ENCODE measurements at places on chromosomes 6 and 20. TPM values are rescaled to one million over a fixed set of nuclear protein-coding genes. Genes with fewer than 3 reads are reported as not detected.

DNA sequence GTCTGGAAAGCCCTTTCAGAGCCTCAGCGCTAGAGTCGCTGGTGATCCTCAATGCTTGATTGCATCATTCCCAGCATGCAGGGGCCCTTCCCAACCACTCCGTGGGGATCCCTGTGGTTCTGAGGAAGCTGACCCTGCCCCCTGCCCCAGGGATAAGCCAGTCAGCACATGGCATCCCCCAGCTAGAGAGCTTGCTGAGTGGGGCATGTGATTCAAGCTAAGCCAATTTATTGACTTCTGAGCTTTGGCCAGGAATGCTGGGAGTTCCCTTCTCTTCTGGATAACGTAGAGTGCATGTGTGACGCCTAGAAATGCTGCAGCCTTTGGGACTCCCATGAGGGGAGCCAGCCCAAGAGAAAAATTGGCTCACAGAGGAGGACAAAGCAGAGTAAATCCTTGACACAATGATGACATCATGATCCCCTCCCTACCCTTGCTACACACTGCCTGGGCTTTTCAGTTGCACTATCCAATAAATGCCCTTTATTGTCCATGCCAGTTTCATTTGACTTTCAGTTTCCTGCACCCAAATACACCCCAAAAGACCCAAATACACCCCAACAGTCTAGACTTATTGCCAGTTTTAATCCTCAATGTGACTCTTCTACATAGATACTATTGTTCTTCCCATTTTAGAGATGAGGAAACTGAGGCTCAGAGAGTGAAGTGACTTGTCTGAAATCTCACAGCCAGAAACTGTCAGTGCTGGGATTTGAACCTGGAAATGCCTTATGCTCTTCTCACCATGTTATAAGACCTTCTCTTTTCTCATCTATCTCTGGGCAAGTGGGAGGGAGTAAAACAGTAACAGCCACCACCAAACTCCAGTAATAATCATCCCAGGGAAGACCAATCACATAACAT, 34.3 kb downstream of the KCNB1 start:
- DNase-seq, result no peak

DNA sequence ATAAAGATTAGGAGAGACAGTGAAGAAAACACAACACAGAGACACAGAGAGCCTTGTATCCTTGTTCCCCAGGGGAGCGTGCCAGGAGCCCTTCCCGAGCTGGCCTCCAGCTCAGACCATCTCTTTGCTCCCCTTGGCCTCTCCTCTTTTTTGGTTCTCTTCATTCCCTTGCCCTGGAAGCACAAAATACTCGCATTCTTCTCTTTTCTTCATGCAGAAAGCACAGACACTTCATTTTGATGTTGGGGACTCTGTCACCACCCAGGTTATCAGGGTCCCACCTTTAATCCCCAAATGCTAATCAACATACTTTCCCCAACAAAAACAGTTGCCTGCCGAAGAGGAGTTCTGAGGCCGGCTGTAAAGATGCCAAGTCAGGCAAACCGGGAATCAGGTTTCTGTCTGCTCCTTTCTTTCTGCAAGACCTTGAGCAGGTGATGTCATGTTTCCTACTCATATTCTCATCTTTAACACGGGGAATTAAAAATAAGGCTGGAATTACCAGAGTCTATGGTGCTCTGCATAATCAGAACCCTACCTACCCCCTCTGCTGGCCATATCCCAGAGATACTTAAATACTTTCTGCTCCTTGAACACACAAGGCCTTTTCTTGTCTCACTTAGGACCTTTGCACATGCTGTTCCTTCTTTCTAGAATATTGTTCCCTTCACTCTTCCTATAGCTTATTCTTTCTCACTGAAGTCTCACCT, 21.7 kb downstream of the TGM6 start:
- no peak for DNase-seq

GRCh38 chr6:14182916-14183315, 65.3 kb downstream of the CD83 start:
- DNase-seq, result no peak

Gene ADGRF5
- total RNA-seq, result 0.37 TPM

DNA sequence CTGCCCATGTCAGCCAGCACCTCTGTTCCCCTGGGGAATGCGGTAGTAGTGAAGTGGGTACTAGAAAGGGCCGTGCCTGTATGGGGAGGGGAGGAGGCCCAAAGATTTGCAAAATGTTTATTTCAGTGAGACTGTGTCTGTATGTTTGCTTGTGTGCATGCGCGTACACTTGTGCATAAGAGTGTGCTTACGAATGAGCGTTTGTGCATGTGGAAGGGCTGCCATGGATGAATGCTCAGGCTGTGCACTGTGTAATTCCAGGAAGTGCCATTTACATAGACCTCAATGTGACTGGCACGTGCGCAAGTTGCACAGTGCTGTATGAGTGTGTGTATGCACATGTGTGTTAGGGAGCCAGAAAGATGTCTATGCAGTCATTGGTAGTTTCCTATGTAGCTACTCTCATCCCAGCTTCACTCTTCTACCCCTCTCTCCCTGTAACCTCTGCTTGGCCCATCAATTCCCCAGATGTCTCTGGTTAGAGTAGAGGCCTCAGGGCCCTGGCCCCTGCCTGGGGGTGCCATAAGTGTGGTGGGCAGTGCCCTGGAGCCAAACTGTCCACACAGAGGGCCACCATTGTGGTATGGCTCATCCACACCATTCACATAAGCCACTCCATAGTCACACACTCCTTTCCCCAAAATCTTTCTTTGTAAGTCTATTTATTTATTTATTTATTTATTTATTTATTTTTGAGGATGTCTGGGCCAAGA, 26.8 kb upstream of the SLC22A7 start:
- no peak for DNase-seq

DNA sequence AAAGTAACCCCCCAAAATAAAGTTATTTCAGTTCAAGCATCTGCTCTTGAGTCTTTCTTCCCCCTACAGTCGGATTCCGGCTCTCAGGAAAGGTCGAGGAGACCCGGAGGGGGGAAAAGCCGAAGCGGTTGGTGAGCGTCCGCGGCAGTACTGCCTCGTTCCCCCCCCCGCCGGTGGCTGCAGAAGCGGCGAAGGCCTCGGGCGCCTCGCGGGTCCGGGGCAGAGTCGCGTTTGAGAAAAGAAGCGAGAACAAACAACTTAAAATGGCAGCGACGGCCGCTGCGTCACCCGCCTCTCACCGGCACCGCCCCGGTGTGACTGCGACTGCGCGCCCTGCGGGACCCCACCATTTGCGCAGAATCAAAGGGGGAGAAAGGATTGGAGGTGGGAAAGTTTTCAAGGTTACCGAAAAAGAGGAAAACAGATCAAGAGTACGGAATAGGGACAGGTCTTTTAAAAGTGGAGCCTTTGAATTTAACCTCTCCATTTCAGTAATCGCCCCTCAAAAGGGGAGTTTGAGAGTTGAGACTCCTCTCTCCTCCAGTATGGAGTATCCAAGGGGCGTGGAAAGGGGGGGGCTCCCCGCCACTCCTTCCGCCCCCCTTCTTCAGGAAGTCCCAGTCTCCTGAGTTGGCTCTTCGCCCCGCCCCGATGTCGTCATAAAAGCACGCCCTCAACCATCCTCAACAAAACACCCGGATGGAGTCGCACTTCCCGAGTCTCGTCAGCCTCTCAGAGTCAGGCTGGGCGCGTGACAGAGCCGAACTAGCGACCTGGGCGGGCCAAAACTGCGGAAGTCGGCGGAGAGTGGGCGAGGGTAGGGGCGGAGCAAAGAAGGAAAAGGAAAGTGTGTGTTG, 1.9 kb upstream of the C6orf62 start:
- DNase-seq, result peak; percentile 99

- no peak for DNase-seq
Measured at GRCh38 chr20:45174434-45175364, at the start of gene PI3. PI3 (plus strand) TSS chr20:45174902; CDS start chr20:45174923, 21 bp downstream.

Gene CENPW
- total RNA-seq, result 13.0 TPM

Gene SLC17A3
- not detected for total RNA-seq

- no peak for DNase-seq
Measured at GRCh38 chr6:28480253-28480932, 35.2 kb downstream of the GPX6 start.

GRCh38 chr6:28981431-28981832, 23.7 kb downstream of the ZNF311 start:
- DNase-seq, result peak; percentile 65

- DNase-seq, result no peak
Measured at GRCh38 chr6:118313762-118314161, 234.3 kb upstream of the PLN start.

DNA sequence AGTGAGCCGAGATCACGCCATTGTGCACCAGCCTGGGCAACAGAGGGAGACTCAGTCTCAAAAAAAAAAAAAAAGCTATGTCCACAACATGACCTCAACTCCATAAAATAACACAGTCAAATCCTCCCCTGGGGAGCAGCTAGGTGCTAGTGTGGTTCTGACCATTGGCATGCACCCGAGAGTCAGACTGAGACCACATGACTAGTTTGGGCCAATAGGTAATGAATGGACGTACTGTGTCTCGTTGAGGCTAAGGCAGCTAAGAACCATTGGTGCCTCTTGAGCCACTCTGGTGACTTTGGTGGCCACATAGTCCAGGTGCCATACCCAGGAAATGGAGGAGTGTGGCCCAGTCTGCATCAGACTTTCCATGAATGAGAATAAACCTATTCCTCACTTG, 40.3 kb downstream of the ATP9A start:
- DNase-seq, result no peak

DNA sequence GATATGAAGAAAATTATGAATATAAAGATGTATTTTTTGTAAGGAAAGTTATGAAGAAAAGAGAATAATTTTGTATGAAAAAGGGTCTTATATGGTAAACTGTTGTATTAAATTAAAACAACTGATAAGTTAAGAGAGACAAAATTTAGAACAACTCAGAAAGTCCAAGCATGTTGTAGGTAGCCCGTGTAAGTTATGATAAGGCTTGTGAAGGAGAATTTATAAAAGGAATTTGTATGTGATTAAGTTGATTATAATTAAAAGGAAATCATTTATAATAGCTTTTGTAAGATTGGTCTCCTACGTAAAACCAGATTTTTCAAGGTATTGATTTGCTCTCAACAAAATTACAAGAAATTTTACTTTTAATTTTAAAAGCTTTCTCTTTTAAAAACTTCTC, 1579.3 kb downstream of the HACE1 start:
- no peak for DNase-seq

- DNase-seq, result no peak
Measured at GRCh38 chr6:123616942-123617341, 19.8 kb downstream of the TRDN start.

GRCh38 chr6:69871107-69871506, 4.8 kb downstream of the COL19A1 start:
- no peak for DNase-seq

- DNase-seq, result no peak
Measured at GRCh38 chr6:52603000-52603795, 26.3 kb upstream of the TRAM2 start.

- DNase-seq, result peak; percentile 85
Measured at GRCh38 chr20:20593447-20594170, 118.8 kb downstream of the RALGAPA2 start.

DNA sequence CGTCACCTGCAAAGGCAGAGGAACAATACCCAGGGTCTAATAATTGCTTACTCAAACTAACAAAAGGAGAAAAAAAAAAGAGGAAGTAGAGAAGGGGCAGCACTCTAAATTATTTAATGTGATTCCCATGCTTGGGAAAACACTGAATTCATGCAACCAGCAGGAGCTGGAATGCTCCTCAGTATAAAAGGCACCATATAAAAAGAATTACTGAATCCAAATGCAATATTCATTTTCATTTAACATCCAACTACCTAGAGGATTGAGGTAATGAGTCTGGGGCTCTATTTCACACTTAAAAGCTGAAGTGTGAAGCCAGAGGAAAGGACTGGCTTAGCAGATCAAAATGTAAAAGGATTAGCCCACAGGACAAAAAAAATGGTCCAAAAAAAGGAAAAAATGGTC, 8.7 kb downstream of the B4GALT5 start:
- no peak for DNase-seq

DNA sequence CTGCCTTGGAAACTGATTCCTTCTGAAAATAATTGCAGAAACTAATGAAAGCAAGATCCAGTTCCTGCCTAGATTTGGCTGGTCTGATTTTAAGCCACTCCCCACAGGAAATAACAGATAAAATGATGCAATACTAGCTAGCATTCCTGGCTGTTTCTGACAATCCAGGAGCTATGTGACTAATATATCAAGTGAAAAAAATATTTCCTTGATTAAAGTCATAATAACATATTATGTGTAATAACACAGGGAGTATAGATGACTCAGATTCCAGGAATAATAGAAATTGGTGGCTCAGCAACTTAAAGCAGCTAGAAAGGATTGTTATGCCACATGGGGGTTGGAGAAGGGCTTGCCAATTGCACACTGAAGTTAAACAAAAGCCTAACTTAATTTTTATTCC, 182.7 kb upstream of the SALL4 start:
- DNase-seq, result no peak

DNA sequence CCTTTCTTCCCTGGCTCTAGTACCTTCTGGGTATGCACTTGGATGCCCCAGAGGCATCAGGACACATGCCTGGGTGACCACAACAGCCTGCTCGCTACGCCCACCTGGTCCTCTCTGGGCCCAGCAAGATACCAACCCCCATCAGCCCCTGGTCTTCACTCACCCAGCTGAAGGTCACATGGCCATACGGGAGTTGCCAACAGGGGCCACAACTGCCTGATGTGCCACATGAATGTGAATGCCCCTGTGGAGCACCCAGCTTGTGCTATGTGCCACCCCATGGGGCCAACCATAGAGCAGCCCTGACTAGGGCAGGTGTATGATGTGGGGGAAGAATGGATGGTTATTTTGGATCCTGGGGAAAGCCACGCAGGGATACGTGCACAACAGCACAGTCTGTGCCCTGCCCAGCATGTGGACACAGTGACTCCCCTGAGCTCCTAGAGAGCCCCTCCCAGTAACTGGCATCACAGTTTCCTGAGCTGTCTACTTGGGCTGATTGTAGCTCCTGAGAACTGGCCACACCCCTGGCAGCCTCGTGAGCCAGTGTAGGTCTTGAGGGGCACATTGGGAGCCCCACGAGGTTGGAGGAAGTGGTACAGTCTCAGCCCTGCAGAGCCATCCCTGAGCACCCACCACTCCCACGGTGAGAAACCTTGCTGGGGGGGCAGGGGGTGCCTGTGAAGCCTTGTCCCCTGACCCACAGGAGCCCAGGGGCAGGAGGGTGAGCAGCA, 10.5 kb upstream of the PCMTD2 start:
- no peak for DNase-seq

- no peak for DNase-seq
Measured at GRCh38 chr20:14617123-14617522, 279.7 kb upstream of the FLRT3 start.

DNA sequence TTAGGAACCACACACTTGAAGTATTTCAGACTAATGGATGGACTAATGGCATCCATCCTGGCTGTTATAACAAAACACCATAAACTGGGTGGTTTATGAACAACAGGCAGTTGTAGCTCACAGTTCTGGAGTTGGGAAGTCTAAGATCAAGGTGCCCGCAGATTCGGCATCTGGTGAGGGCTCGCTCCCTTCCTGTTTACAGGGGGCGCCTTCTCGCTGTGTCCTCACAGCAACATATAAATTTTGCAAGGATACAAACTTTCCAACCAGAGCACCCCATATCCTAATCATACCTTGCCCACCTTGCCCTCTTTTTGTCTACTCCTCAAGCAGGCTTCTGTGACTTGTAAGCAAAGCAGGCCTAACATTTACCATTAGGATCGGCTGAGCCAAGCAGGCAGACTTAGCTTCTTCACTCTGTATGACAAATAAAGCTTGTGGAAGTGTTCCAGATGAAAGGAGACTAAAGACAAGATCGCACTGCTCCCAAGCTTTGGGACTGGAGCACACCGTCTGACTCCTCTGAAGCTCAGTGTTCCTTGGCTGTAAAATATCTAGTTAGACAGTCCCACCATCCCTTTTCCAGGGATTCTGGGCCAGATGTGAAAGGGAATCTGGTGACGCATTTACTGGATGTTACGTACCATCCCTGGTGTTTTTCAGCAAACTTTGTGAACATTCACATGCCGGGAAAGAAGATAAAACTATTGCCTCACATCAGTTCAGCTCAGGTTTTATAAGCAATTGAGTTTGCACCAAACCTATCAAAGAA, 34.9 kb downstream of the GFOD1 start:
- DNase-seq, result no peak

All from glutamatergic neuron (in vitro differentiated cells).